ENCODE measurements at places on chromosomes 3 and 15.
A peak's percentile ranks its signal among the peaks of the same experiment; 100 is the strongest.

DNA sequence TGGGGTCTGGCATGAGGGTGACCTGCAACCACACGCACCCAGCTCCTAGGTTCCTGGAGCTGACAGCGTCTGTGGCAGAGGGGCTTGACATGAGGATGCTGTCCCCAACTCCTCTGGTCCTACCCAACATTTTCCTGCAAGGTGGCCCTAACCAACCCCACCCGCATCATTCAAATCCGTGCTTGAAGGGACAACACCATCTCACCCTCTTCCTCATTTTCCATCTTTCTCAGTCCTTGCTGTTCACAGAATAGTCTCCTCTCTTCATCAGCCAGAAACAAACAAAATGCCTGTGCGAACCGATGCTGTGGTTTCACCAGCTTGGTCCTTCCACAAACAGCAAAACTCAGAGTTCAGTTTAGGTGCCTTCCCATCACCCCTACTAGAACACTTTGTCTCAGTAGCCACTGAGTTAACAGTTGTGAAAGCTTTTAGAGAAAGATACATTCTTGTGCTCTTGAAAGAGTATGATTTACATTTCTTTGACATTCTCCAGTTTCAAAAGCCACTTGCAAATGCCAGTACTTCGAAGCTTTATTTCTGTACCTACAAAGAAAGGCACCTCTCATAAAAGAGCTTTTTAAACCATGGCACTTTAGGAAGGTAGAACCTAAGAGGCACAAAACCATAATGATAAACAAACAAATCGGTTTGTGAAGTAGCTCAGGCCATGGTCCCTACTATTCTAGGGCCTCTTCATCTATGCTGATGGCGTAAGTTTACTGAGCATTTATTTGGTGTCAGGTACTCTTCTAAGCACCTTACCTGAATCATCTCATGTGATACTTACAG lies 360.1 kb downstream of the SHQ1 start:
- DNase-seq = no peak

DNA sequence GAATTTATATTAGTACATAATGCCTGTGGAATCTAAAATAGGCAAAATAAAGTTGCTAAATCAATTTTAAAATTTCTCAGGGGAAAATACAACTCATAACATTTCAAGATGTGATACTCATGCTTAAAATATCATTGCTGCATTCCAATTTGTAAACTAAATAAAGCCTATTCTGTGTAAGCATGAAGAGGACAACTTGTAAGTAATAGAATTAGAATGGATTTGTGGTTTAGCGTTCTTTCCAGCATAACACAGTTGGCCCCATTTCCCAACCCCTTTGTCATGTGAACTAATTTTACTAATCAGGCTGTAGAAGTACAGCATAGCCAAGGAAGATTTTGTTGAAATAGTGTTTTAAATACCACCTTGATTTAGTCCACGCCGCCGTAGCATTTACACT lies 437.2 kb downstream of the SI start:
- DNase-seq = no peak

- DNase-seq = no peak
Observed at GRCh38 chr15:67941648-67942310, 101.9 kb upstream of the RNU6-1 start.

- DNase-seq = peak; percentile 81
Observed at GRCh38 chr3:122246199-122246598, 62.7 kb downstream of the CASR start.

- no peak for DNase-seq
Observed at GRCh38 chr3:120681018-120681417, 1.0 kb downstream of the HGD start.

DNA sequence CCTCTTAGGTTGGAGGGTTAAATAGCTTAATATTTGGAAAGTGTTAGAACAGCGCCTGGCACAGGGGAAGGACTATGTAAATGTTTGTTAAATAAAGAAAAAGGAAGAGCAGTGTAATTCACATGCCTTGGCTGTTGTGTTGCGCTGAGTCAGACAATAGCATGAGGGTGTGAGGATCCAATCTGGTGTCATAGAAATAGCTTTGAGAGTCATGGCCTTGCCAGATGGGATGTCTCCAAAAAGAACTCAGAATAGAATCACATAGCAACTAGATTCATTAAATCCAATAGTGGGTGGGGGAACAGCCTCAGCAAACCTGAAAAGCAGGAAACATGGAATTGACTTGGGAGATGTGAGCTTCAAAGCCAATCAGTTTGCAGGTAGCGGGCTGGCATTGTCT lies 3.9 kb upstream of the RBSN start:
- DNase-seq = peak; percentile 45

GRCh38 chr3:55792009-55792408 lies 304.9 kb upstream of the WNT5A start:
- DNase-seq = no peak

- peak; percentile 79 for DNase-seq
Observed at GRCh38 chr3:187616307-187616972, 53.8 kb downstream of the SST start.

GRCh38 chr3:128050597-128050996 lies 1.6 kb upstream of the SEC61A1 start:
- no peak for DNase-seq

DNA sequence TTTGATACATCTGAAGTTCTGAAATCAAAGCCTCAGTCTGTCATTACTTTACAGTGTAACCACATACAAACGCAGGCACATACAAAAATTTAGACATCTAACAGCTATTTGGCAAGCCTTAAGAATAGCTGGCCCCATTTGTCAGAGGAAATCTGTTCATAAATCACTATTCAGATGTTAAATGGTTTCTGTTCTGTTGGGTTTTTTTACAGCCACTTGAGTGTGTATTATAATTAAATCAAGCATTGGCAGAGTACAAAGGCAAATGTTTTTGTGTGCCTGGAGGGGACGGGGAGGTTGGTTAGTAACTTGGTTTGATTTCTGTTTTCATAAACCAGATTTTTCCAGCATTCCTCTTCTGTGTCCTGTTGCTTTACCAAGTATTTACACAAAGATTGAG lies 24.1 kb downstream of the PIGB start:
- DNase-seq = no peak

DNA sequence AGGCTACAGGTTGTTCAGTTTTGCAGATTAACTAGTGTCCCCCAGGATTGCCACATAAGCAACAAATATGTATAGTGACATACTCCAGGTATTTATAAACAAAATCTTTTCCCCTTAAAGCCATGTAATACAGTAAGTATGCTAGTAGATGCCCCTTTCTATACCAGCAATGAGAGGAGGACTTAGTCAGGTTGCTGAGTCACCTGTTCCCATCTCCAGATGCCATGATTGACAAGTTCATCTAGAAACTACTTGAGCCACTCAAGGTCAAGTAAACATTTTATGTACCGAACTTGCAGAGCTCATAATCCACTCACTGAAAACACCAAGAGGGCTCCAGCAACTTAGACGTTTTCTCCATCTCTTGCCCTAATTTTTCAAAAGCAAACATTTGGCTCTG lies 18.2 kb downstream of the SLC9A9 start:
- DNase-seq = no peak

DNA sequence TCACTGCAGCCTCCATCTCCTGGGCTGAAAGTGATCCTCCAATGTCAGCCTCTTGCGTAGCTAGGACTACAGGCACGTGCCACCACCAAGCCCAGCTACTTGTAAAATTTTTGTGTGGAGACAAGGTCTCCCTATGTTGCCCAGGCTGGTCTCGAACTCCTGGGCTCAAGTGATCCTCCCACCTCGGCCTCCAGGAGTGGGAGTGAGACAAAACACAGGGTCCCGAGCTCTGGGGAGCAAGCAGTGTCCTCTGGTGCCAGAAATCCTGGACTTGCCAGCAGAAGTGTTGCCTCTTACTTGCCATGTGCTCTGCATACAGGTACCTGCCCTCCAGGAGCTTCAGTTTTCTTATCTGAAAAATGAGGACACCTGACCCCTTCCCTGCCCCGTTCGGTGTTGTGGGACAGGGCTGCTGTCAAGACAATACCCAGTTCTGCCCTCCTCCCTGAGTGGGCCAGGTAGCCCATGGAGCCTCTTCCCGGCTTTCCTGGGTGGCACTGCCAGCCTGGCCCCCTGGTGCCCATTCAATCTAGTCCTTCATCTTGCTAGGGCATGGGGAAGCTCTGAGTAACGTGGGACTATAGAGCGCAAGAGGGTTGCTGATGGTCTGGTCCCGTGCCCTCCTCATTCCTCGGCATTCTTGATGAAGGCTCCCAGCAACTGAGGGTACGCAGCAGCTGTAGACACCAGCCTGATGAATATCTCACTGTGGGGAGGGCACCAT lies 164.6 kb downstream of the GOLGA6L4 start:
- DNase-seq = no peak

GRCh38 chr3:160981217-160981938 lies 123.8 kb downstream of the B3GALNT1 start:
- DNase-seq = peak; percentile 81

GRCh38 chr3:126108676-126109050 lies 24.7 kb upstream of the SLC41A3 start:
- no peak for DNase-seq

DNA sequence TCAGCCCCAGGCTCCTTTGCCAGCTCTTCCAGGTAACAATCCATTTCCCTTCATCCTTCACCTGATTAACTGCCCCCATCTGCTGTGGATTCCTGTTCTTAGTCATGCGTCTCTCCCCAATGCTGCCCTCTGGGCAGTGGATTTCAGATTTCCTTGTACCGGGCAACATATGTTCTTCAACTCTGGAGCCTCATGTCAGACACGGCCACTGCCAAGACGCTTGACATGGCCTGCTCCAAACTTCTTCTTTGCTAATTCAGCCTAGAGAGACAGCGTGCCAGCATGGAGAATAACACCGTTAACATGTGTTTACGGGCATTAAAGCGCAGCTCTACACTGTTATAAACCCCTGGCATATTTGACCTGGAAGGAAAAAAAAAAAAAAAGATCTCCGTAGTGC lies 1035.1 kb upstream of the NR2F2 start:
- no peak for DNase-seq

DNA sequence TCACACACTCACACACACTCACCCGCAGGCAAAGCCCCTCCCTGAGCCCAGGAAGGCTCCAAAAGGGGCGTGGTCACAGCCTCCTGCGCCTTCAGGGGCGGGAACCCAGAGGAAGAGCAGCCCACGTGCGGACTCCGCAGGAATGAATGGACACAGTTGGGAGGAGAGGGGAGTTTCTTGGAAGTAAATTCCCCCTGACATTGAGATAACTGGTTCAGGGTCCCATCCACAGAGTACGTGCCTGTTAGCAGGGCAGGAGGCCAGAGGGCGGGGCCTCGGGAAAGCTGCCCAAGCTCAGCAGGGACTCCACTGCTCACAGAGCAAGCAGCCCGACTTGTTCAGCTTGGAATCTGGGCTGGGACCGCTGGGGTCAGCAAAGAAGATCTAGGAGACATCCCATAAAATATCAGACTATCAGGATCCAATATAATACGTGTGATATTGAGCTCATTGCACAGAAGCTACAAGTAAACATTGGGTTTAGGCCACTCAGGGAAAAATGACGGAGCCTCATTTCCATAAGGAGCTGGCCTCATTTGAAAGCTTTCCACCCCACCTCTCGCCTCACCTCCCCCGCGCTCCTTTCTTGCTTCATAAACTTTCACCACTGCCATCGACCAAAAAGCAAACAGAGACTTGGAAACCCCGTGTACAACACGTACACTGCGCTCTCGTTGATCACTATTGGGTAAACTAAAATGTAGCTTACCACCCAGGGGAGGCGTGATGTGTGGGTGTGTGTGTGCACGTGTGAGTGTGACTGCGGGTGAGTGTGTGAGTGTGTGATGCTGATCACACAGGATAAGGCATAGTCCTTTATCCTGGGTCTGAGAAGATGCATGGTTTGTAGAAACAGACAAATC lies 36.0 kb downstream of the TM2D3 start:
- no peak for DNase-seq

DNA sequence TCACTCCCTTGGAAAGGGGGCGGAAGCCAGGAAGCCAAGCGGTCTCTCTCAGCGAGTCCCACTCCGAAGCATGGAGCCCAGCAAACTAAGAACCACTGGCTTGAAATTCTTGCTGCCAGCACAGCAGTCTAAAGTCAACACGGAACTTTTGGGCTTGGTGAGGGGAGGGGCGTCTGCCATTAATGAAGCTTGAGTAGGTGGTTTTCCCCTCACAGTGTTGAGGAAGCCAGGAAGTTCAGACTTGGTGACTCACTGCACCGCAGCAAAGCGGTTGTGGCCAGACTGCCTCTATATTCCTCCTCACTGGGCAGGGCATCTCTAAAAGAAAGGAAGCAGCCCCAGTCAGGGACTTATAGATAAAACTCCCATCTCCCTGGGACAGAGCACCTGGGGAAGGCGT lies 665.4 kb upstream of the CBLB start:
- peak; percentile 67 for DNase-seq

- DNase-seq = no peak
Observed at GRCh38 chr3:172270557-172271166, 177.6 kb downstream of the GHSR start.

GRCh38 chr3:139198929-139199328 lies 144.9 kb upstream of the MRPS22 start:
- DNase-seq = no peak

- DNase-seq = peak; percentile 15
Observed at GRCh38 chr3:19264424-19264823, 116.1 kb downstream of the KCNH8 start.

- no peak for DNase-seq
Observed at GRCh38 chr3:6721491-6721890, 139.4 kb upstream of the GRM7 start.

GRCh38 chr3:73999501-73999900 lies 374.8 kb upstream of the PDZRN3 start:
- no peak for DNase-seq

DNA sequence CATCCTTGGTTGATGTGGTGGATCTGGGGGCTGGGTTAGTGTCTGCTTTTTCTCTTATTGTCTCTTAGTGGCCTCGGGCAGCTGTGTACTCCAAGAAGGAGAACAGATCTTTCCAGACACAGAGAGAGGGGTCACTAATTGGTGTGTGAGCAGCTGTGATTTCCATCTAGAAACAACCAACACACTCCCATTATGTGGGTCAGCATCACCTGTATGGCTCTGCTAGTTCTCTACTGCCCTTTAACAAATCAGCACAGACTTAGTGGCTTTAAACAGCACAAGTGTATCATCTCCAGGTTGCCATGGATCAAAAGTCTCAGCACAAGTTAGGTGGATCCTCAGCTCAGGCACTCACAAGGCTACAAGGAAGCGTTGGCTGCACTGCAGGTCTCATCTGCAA lies 156.8 kb downstream of the LRTM1 start:
- no peak for DNase-seq

GRCh38 chr3:50202353-50203112 lies 2.5 kb upstream of the SLC38A3 start:
- no peak for DNase-seq
